ENCODE measurements at places on chromosomes 2 and 18. TPM values are rescaled to one million over a fixed set of nuclear protein-coding genes. Genes with fewer than 3 reads are reported as not detected.

DNA sequence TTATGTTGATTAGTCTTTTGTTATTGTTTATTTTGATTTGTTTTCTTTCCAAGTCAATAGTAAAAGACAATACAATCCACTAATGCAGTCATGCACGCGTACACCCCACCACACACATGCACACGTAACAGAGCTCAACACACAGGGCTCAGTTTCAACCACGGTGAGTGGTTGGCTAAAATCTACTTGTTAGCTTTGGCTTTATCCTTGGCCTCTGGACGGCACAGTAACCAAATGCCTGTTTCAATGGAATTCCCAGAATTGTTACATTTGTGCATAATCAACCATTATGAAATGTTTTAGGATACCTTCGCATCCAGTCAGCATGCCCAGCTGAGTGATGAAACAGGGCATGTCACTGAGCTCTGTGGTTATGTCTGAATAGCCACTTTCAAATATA is 53.2 kb downstream of the NYAP2 start:
- DNase-seq = no peak
- no peak overlapping the region for H3K4me3 ChIP-seq
- no peak overlapping the region for H3K27ac ChIP-seq
- no peaks in the 10 kb centered on the region for H3K36me3 ChIP-seq
- no peaks in the 10 kb centered on the region for H3K27me3 ChIP-seq

DNA sequence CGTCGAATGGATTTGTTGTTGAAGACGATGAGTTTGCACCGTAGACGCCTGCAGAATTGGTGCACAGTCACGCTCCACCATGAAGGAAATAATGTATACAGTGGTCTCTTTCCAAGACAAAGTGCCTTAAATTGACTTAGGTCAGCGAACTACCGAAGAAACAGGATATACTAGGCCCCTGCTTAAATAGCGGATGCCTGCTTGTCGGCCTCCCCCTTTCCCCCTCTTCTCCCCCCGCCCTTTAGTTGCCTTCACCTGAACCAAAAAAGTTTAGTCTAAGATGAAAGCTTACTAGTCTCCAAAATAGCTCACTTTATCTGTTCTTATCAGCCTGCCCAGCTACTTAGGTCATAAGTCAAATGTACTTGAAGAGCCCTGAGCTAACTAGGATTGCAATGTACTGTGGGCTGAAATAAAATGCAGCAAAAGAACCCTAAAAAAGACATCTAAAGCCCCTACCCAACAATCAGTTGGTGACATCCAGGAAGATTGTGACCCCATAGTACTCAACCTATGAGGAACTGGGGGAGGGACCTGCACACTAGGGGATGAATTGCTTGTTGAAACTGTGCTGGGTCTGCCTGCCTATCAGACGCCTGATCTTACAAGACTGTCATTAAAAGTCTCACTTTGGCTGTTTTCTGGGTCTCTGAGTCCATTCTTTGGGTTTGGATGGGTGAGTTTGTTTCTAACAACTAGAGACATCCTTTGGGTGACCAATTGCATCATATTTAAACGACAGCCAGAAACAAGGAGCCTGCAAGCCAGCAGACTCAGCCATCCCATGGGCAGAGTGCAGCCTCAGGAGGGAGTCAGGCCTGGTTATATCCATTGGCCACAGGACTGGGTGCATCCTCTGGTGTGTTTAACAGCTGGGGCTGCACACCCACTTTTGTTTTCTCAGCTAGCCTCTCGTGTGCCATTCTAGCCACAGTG is 14.5 kb downstream of the ACOXL start:
- H3K4me3 ChIP-seq = no peak overlapping the region
- H3K4me1 ChIP-seq = no peaks in the 10 kb centered on the region
- no peaks in the 10 kb centered on the region for H3K27me3 ChIP-seq
- no peak overlapping the region for H3K27ac ChIP-seq
- DNase-seq = no peak

DNA sequence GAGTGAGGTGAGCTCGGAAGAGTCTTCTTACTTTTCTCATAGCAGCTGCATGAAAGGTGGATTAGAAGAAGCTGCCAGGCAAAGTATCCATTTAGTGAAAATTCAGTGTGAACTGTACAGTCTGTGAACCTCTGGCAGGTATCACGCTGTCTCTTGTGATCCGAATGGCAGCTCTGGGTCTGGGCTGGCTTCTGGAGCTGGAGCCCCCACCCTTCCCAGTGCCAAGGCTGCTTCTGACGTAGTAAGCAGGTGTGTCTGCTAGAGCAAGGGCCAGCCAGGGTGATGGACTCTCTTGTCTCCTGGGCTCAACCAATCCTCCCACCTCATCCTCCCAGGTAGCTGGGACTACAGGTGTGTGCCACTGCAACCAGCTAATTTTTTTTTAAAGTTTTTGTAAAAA is 14.0 kb upstream of the NTSR2 start:
- peaks cover 33% of the 10 kb centered on the region for H3K4me1 ChIP-seq
- DNase-seq = no peak
- H3K4me3 ChIP-seq = no peak overlapping the region
- no peaks in the 10 kb centered on the region for H3K27me3 ChIP-seq

DNA sequence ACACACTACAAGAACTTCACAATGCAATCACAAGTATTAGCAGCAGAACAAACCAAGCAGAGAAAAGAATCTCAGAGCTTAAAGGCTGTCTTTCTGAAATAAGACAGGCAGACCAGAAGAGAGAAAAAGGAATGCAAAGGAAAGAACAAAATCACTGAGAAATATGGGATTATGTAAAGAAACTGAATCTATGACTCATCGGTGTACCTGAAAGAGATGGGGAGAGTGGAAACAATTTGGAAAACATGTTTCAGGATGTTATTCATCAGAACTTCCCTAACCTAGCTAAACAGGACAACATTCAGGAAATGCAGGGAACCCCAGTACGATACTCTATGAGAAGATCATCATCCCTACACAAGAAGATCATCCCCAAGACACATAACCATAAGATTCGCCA is 499.0 kb upstream of the CHAC2 start:
- no peaks in the 10 kb centered on the region for H3K27me3 ChIP-seq
- no peaks in the 10 kb centered on the region for H3K36me3 ChIP-seq
- no peak for DNase-seq
- no peak overlapping the region for H3K27ac ChIP-seq
- no peak overlapping the region for H3K4me3 ChIP-seq

DNA sequence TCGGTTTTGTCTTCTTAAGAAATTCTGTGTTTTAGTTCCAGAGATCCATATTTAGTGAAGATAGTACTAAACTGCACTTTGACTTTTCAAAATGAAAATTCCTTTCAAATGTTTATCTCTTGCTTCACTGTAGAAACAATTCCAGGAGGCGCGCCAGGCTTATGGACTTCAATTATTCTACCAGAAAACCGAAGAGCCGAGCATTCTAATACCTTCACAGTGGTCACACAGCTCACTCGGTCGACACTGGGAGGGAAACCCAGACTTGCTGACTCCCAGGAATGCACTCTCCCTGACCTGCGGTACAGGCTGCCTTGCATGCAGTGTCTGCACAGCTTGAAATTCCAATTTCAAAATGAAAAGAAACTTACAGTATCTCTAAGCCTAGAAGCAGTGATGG is 119.9 kb upstream of the PIEZO2 start:
- no peak overlapping the region for H3K4me3 ChIP-seq
- H3K4me1 ChIP-seq = no peaks in the 10 kb centered on the region
- H3K27me3 ChIP-seq = no peaks in the 10 kb centered on the region
- no peak for DNase-seq

The GALR1 gene
- 0.03 TPM for total RNA-seq

The ALPG gene
- total RNA-seq = not detected

The ANKRD36B gene
- 41.7 TPM for total RNA-seq
